ENCODE measurements at places on chromosomes 7 and 10.

DNA sequence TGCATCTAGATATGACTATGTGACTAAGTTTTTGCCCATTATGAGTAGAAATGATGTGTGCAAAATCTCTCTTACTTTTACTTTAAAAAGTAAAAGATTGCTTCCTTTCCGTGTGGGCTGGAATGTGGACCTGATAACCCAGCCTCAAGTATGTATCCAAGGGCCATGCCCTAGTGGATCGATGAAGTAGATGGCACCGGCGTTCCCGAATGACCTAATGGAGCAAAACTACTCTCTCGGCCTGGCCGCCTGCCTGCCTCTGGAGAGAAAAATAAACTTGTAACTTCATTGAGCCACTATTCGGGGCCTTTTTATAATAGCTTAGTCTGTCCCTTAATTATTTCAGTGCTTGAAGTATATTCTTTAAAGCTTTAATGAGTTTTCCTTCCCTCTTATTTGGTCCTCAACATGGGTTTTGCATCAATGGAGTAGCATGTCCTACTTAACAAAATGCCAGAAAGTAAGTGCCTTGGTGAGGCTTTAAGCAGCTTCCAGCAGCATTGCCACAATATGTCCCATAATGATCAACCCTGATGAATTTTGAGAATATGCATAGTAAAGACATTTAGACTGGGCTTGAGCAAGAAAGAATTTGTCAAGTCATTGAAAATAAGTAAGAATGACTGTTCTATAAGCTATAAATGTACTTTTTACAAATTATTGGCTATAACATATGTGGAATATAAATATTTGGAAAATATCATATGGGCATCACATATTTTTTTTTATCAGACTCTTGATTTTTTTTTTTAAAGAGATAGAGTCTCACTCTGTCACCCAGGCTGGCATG, 61.4 kb downstream of the PLXDC2 start:
- no peak for DNase-seq

GRCh38 chr7:106839511-106839910, 25.6 kb upstream of the PIK3CG start:
- no peak for DNase-seq

DNA sequence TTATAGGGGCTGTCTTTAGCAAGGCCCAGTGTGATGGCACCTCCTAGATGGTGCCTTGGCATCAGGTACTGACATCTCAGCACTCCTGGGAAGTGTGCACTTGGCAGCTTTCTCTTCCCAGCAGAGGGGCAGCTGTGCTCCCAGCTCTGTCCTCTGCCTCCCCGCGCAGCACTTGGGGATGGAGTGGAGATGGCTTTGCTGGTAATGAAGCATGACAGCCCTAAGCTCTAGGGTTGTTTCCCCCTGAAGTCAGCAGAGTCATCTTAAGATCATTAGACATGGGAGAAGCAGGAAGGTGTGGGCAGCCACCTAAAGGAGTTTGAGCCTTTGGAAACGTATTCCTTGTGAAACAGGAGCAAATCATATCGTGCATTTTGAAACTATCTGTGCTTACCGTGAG, 46.7 kb downstream of the HTRA1 start:
- no peak for DNase-seq

DNA sequence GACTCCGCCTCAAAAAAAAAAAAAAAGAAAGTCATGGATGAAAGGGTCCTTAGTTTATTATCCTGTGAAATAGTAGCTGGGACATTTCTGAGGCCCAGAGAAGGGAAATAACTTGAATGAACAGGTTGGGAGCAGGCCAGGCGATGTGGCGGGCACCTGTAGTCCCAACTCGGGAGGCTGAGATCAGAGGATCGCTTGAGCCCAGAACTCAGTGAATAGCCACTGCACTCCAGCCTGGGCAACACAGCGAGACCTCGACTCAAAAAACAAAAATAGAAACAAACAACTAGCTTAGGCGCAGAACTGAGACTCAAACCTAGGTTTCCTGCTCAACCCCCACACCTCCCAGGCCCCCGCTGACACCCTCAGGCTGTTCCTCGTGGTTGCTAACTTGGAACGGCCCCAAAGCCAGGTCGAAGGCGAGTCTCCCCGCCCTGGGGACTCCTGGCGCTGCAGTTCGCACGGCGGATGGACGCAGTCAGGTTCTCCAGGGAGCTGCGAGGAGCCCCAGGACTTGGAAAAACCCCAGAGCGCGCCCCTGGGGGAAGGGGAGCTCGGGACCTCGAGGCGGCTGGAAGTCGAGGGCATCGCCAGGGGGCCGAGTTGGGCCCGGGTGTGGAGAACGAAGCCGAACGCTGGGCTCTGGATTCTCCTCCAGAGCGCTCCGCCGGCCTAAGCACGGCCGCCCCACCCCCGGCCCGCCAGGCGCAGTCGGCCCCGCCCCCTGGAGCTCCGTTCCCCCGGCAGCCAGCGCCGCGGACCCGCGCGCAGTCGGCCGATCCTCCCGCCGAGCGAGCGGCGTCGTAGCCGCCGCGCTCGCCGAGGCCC, at the start of gene STOX1:
STOX1 (plus strand) TSS at position 768 of the 828 bp plus-strand sequence. CDS start 93 bp downstream, outside the sequence.
- peak; percentile 78 for DNase-seq

DNA sequence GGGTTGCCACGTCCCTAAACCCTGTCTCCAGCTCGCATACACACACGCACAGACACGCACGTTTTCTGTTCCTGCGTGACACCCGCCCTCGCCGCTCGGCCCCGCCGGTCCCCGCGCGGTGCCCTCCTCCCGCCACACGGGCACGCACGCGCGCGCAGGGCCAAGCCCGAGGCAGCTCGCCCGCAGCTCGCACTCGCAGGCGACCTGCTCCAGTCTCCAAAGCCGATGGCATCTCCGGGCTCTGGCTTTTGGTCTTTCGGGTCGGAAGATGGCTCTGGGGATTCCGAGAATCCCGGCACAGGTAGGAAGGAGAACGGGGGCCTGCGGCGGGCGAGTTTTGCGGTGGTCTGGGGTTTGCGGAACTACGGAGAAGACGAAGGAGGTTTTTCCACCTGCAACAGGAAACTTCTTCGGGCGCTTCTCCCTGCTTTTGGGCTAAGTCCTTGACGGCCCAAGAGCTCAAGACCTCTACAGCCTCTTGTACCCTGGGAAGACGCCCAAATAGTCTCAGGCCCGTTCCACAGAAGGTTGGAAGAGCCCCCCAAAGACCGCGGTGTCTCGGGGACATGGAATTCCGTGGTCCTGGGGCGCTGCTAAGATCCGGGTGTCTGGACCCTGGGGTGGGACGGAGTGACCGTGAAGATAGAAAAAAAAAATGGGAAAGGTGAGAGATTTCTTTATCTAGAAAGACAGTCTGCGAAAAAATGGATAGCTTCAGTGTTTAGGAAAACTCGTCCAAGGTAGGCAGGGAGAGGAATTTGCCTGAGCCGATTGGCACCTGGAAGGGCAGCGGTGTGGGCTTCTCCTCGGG, at the start of gene GAD2:
GAD2 (plus strand) TSS at position 190 of the 811 bp plus-strand sequence; CDS start at position 226, 36 bp downstream.
- no peak for DNase-seq

DNA sequence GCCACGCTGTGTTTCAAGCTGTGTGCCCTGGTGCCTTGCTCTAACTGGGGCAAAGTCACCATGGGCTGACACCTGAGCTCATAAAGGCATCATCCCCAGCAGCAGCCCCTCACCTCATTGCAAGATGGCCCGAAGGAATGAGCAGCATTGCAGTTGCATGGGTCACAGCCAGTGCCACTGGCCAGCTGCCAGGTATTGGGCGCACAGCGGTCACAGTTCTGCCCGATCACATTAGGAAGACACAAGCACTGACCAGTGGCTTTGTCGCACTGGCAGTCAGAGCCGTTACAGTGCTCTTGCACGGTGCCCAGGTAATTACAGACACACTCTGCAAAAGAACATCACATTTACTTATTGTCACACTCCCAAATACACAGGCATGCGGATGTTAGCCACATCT, 51.1 kb downstream of the LAMB1 start:
- DNase-seq: no peak

DNA sequence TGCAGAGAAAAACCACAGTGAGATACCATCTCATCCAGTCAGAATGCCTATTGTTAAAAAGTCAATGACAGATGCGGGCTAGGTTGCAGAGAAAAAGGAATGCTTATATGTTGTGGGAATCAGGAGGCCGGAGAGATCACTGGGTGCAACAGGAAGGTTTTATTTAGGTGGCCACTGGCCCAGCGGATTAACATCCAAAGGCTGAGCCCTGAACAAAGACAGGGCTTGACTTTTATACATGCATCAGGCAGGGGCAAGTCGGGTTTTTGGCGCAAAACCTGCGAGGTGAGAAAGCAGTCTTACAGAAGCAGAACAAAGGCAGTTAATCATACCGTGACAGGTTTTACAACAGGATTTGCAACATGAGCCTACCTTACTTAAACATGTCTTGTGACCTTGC, 620 bp downstream of the ZNF117 start:
- DNase-seq: no peak

All from OCI-LY7 (cell line).